Right cardiac atrium (tissue), 5 donors: ENCODE measurements at places on chromosomes 2 and 18. TPM values are rescaled to one million over a fixed set of nuclear protein-coding genes. Genes with fewer than 3 reads are reported as not detected.

DNA sequence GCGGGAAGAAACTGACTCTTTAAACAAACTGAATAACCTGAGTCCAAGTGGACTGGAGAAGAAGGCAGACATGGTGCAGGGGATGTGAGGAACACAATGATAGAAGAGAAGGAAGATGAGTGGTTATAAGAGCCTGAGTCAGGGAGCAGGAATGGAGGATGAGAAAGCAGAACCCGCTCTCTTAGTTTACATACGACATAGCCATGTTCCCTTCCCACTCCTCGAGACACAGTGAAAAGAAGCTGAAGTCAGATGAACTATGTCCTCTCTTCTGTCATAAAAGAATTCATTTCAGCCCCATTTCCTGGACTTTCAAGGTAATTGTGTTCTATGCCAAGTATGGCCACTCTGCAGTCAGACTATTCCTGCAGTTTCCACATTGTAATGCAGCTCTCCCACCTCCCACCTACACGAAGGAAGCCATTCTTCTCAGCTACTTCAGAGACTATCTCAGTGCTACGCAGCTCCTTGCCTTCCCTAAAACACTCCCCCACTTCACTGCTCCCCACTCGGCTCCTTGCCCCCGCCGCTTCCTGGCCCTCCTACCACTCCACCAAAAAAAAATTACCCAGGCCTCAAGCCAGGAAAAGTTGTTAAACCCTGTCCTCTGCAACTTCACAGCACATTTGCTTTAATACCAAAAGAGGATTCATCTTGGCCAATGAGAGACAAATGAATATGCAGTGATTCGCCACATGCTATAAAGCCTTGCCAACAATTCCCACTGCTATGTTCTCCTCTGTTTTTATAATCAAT lies 323.4 kb upstream of the EPHA4 start:
- DNase-seq = no peak

GRCh38 chr2:179876266-179876665 lies 14.9 kb upstream of the ZNF385B start:
- no peak for DNase-seq

GRCh38 chr2:122078451-122078850 lies 323.0 kb downstream of the TSN start:
- DNase-seq = no peak

GRCh38 chr2:95049683-95049955 lies 24.1 kb downstream of the MAL start:
- no peak for DNase-seq

DUSP11 gene
- 14.7 TPM for polyA plus RNA-seq

DNA sequence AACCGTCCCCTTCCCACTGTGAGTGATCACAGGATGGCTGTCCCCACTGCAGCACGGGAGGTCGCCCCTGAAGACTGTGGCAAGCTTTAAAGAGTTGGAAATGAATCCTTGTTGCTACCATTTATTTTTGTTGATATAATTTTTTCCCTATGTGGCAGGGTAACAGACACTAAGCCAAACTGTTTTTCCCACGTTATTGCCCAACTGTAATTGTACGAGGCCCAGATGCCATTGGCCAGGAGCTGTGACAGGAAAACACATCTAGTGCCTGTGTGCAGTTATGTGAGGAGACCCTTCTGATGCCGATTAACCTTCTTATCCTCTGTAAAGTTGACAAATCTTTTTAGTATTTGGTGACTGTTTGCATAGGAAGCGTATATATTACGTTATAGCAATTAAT lies 44.2 kb downstream of the MRPS9 start:
- DNase-seq = no peak

COX5B gene
- 2,498 TPM for polyA plus RNA-seq

- DNase-seq = no peak
Measured at GRCh38 chr2:233411162-233411561, 56.9 kb downstream of the DGKD start.

GRCh38 chr2:221969830-221970144 lies 329.0 kb downstream of the PAX3 start:
- no peak for DNase-seq

NGEF gene
- polyA plus RNA-seq = 1.5 TPM

RAB6C gene
- polyA plus RNA-seq = 0.07 TPM

UGT1A4 gene
- polyA plus RNA-seq = 0.07 TPM

DNA sequence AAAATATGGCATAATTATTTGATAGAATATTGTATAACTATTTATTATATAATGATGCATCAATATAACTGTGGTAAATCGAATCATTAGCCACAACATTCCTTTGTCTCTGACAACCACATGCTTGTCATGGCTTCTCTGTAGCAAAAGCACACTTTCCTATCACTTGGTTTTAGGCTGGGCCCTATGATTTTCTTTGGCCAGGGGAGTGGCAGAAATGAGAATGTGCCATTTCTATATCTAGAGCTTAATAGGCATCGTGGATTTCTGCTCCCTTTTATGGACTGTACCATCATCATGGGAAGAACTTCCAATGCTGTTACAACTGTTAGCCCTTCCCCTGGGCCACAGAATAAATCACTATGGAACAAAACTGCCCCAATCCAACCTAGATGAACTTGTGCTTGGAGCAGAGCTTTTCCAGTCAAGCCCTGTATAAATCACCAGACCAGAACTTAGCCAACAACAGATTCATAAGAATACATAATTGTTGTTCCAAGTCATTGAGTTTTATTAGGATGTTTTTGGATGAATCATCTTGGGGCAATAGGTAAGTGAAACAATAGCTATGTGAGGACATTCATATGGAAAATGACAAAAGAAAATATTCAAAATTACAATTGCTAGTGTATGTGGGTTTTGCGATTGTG lies 715.8 kb downstream of the ERBB4 start:
- DNase-seq = no peak

- DNase-seq = no peak
Measured at GRCh38 chr2:206361407-206362045, 81.8 kb upstream of the ADAM23 start.

- peak; percentile 39 for DNase-seq
Measured at GRCh38 chr2:217223222-217223930, 363.5 kb upstream of the TNP1 start.

- DNase-seq = no peak
Measured at GRCh38 chr2:57509189-57509588, 537.4 kb upstream of the VRK2 start.
